ENCODE measurements at places on chromosomes 6 and 20. TPM values are rescaled to one million over a fixed set of nuclear protein-coding genes. Genes with fewer than 3 reads are reported as not detected.

DNA sequence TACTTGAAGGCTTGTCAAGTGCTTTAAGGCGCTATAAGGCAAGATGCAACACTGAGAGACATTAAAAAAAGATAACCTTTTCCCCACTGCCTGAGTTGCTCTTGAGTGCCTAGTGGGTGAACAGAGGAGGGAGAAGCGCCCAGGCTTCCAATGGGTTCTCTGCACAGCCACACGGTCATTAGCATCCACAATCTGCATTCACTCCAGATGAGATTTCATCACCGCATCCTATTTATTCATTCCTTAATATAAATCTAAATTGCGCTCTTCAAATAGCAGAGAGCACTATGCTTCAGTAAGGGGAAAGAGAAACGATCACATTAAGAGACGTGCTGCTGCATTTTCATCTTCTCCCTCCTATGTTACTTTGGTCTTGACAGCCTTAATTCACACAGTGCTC, 219.2 kb downstream of the ATXN1 start:
- DNase-seq = no peak

The DTNBP1 gene
- 19.3 TPM for total RNA-seq

The SLC24A3 gene
- total RNA-seq = not detected

- no peak for DNase-seq
Measured at GRCh38 chr6:168534265-168534664, 93.3 kb downstream of the SMOC2 start.

The PDE10A gene
- not detected for total RNA-seq

- no peak for DNase-seq
Measured at GRCh38 chr6:155936551-155936950, 480.9 kb upstream of the NOX3 start.

The C6orf15 gene
- total RNA-seq = not detected

The HTR1E gene
- not detected for total RNA-seq

The GPLD1 gene
- 0.42 TPM for total RNA-seq

DNA sequence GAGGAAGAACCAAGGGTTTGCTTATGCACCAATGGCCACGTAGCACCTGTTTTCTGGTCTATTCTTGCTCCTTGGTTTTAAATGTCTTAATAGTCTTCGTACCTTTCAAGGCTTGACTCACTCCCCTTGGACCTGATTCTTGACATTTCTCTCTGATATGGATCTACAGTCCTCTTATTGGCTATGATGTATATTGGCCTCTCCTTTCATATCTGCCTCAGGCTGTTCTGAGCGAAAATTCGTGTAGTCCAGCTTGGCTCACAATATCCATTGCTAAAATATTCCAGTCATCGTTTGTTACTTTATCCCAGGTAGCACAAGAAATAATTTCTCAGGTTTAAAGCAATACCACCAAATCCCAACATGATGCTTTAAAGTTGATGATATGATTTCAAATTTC, 59.6 kb downstream of the MYB start:
- no peak for DNase-seq

DNA sequence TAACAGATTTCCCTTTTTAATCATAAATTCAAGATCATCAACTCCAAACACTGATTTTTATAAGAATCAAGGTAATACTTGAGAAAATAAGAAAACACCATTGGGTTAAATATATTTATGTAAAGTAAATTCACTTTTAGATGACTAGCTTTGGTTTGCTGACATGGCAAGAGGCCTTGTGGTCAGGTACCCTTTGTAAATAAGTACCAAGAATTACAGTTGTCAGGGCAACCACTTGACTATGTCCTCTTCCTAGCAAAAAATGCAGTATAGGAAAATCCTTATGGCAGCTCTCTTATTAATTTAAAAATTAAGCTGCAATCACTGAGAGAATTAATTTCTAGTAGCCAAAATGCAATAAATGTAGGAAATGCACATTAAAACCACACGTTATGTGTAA, 153.8 kb downstream of the INSM1 start:
- no peak for DNase-seq
